Peyer's patch (tissue), 4 donors: ENCODE measurements at places on chromosomes 5 and 9. TPM values are rescaled to one million over a fixed set of nuclear protein-coding genes. Genes with fewer than 3 reads are reported as not detected.

The RGS7BP gene
- 0.94 TPM for total RNA-seq

The TAF11L8 gene
- not detected for total RNA-seq

The HARS1 gene
- total RNA-seq = 44.9 TPM

The GIN1 gene
- total RNA-seq = 9.7 TPM

The C9orf153 gene
- total RNA-seq = not detected

The KIF24 gene
- total RNA-seq = 2.5 TPM

The PDE6A gene
- total RNA-seq = not detected

The EGFLAM gene
- total RNA-seq = 1.7 TPM

The ZNF462 gene
- total RNA-seq = 19.7 TPM

The AGXT2 gene
- total RNA-seq = 4.8 TPM

The GPR150 gene
- 0.95 TPM for total RNA-seq

The WHRN gene
- total RNA-seq = 11.8 TPM

The FYB1 gene
- total RNA-seq = 13.8 TPM

The RLN2 gene
- total RNA-seq = not detected

The TMEM174 gene
- not detected for total RNA-seq

The IL4 gene
- total RNA-seq = not detected

The F2RL2 gene
- 3.3 TPM for total RNA-seq

The KCNV2 gene
- not detected for total RNA-seq

The DPYSL3 gene
- 7.4 TPM for total RNA-seq

The PIP5KL1 gene
- not detected for total RNA-seq

The GDNF gene
- 8.3 TPM for total RNA-seq

DNA sequence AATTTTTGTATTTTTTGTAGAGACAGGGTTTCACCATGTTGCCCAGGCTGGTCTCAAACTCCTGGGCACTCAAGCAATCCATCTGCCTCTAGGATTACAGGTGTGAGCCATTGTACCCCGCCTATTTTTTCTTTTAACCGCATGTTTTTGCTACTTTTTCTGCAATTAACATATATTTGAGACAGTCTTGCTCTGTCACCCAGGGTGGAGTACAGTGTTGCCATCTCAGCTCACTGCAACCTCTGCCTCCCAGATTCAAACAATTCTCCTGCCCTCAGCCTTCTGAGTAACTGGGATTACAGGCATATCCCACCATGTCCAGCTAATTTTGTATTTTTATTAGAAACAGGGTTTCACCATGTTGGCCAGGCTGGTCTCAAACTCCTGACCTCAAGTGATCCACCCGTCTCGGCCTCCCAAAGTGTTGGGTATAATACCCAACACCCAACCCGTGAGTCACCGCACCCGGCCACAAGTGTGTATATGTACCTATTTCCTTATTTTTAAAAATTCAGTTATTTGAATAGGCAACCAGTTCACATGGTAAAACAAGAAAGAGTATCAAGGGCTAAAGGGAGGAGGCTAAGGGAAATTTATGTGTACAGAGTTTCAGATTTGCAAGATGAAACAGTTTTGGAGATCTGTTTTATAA is 13.3 kb downstream of the PHAX start:
- DNase-seq = no peak

- DNase-seq = no peak
Observed at GRCh38 chr5:136128481-136128880, 4.2 kb upstream of the SMAD5 start.

- DNase-seq = no peak
Observed at GRCh38 chr5:42274913-42275312, 148.3 kb upstream of the GHR start.

GRCh38 chr9:78010445-78010844 is 21.2 kb downstream of the GNAQ start:
- DNase-seq = no peak

- DNase-seq = no peak
Observed at GRCh38 chr5:7218141-7218540, 177.8 kb upstream of the ADCY2 start.

- DNase-seq = no peak
Observed at GRCh38 chr9:76353280-76353679, 40.9 kb downstream of the RFK start.

GRCh38 chr9:81664638-81665222 is 24.6 kb downstream of the TLE1 start:
- peak; percentile 67 for DNase-seq

DNA sequence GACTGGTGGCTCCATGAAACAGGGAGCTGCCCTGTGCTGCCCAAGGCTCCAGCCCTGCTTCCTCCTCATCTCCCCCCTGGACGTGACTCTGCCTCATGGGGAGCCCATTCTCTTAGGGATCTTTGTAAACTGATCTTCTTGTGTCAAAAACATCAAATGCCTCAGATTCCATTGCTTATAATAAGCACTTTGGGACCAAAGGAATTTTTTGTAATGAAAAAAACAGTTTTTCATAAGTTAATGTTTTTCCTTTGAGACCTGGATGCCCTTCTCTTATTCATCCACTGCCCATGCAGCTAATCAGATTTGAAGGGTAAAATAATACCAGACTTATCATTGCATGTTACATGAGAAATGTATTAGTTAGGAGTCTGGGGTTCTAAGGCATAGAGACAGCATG is 41.7 kb downstream of the PALM2AKAP2 start:
- DNase-seq = no peak

- DNase-seq = no peak
Observed at GRCh38 chr9:4980086-4980727, 4.9 kb upstream of the JAK2 start.

DNA sequence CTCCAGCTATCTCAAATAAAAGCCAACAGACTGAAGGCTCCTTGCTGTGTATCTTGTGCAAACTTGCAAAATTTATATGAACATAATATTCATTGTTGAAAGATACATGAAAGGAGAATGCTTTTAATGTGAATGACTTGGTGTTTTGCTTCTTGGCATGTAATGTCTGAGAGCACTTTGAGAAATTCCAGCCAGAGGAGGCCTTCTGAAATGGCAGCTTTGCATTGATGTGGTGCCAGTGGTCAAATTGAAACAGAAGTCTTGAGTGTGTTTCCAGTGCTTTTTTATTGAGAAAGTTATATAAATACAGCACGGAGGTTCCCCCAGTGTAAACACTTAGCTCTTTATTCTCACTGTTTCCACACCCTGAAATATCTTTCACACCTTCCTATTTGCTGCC is 182.1 kb downstream of the ADCY2 start:
- DNase-seq = no peak

DNA sequence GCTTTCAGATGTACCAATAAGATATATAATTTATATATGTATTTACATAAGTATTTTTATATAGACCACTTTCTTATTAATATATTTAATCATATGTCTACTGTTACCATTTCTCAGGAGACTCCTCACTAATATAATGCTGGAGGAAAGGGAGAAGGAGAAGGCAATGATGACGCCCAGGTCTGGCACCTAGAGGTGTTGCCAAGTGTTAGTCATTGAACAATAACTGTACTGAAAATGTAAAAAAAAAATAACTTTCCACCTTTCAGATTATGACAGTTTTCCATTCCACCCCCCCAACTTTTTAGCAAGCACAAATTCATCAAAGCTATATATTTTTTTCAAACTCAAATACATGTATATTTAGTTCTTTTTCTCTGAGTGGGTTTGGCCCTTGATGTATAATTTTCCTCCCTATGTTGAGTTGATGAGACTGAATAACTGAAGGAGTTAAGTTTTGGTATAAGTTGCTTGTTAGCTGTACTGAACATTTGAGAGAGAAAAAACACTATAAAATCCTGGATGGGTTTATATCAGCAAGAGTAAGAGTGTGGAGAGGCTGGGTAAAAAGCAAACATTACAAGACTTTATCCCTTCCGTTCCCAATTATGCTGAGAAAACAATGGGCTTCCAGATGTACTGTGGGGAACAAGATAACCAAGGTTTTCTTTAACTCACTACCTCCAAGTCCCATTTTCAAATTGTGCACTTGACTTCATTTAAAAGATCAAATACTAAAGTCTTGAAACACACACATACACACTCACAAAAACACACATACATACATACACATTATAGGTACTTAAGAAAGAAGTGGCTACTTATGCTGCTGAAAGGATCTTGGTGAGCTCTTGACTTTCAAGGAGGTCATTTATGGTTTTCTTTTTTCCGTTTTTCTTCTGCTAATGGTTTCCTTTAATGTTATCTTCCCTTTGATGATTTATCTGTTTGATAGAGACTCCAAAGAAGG is 142.8 kb upstream of the IFNE start:
- no peak for DNase-seq

DNA sequence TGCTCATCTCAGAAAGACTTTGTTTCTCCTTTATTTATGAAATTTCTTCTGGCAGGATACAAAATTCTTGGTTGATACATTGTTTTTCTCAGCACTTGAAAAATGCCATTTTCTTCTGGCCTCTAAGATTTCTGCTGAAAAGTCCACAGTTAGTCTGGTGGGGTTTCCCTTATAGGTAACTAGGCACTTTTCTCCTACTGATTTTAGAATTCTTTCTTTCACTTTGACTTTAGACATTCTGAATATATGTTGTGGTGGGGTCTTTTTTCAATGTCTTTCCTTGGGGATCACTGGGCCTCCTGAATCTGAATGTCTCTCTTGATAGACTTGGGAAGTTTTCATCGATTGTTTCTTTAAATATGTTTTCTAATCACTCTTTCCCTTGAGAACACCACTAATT is 79.6 kb downstream of the CETN3 start:
- DNase-seq = no peak

DNA sequence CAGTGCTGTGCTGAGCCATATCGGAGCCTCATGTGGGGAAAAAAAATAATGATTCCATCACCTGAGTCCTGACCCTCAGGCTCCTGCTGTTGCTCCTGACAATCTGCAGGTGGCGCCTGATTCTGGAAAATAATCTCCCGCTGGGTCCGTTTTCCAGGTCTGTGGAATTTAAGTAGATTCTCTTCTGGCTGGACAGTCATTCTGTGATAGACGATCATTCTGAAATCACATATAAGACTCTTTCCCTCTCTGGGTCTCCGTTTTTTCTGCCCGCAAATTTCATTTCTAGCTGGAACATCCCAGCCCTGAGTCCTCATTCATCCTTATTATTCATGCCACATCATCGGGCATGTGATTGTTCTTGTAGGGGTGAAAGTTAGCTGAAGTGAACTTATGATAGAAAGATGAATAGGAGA is 22.1 kb upstream of the STXBP1 start:
- peak; percentile 38 for DNase-seq

GRCh38 chr5:81761270-81761669 is 10.4 kb upstream of the SSBP2 start:
- DNase-seq = no peak

GRCh38 chr5:176723440-176723839 is 76.2 kb downstream of the TSPAN17 start:
- no peak for DNase-seq

GRCh38 chr5:140927228-140927573 is 1.1 kb downstream of the PCDHAC1 start:
- no peak for DNase-seq

GRCh38 chr5:180592176-180592575 is 877 bp upstream of the SCGB3A1 start:
- DNase-seq = no peak

- peak; percentile 37 for DNase-seq
Observed at GRCh38 chr5:179113945-179114641, 53.9 kb downstream of the ZNF354C start.

- DNase-seq = no peak
Observed at GRCh38 chr5:156951359-156951758, 11.7 kb downstream of the TIMD4 start.

- DNase-seq = no peak
Observed at GRCh38 chr9:78453450-78453849, 156.5 kb downstream of the PSAT1 start.

DNA sequence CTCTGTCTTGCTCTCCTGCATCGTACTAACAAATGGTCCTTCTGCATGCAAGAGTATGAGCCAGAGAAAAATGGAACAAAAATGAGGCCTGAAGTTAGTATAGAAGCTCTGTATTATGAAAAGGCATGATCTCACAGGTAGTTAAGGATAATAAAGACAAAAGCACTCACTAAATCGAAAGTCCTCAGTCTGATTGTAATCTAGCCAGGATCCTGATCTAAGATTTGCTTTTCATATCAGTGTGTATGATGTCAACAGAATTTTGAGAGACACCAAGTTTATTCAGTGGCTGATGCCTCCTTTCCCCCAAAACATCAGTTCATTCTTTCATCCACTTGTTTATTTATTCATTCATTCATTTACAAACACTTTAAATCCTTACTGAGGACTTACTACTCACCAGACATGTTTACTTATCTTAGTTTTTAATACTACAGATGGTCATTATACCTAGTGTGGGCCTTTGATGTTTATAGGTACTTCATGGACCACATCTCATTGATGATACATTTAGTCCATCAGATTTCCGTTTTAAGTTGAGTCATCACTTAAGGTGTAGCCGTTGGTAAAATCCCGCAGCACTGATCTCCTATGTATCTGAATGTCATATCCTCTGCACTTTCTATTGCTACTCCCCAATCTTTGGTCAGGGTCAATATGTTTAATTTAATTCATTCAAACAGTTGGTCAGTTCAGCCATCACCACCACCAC is 105.2 kb upstream of the DHFR start:
- DNase-seq = no peak

DNA sequence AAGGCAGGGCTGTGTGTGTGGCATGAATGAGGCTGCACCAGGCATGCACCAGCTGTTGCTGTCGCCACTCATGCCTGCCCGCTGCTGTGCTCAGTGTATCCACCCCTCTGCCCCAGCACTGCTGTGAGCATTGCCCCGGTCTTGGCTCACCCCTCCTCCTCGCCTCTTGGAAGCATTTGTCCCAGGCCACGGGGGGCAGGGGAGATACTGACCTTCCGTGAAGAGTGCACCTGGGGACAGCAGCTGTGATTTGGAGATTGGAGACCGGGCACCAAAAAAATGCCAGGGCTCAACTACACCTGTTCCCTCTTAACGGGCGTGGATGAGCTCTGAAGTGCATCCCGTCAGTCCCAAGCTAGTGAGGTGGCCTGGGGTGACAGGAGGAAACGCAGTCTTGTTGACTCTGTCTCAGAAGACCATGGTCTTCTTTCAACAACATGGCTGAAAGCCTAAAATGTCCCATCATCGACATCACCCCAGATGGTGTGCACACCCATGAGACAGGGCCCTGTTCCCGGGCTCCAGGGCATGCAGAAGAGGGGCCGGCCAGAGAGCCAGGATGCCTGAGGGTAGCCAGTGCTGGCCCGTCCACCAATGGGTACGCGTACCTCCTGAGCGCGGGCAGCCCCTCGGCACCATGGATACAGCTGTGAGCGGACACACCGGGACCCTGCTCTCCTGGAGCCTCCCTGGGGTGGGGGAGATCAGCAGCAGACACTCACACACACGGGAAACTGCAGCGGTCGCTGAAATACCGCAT is 115.8 kb downstream of the COL5A1 start:
- DNase-seq = no peak
